Right lung (tissue), 10 donors: ENCODE measurements at places on chromosomes 6 and 20.

- peak; percentile 17 for DNase-seq
Observed at GRCh38 chr6:12968839-12969558, 252.4 kb downstream of the PHACTR1 start.

DNA sequence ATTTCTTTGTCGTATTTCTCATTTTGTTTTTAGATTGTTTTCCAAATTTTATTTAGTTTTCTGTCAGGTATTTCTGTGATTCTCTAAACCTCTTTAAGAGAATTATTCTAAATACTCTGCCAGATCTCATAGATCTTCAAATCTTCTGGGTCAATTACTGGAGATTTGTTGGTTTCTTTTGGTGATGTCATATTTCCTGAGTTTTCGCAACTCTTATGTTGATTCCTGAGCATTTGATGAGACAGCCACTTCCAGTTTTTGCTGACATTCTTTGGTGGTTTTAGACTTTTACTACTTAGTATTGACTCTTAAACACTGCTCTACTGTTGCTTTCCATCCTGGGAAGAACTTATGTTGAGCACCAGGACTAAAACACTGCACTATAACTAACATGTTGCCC, 21.9 kb downstream of the ADGB start:
- DNase-seq: no peak

GRCh38 chr6:35294308-35294945, 3.2 kb upstream of the DEF6 start:
- DNase-seq: no peak

DNA sequence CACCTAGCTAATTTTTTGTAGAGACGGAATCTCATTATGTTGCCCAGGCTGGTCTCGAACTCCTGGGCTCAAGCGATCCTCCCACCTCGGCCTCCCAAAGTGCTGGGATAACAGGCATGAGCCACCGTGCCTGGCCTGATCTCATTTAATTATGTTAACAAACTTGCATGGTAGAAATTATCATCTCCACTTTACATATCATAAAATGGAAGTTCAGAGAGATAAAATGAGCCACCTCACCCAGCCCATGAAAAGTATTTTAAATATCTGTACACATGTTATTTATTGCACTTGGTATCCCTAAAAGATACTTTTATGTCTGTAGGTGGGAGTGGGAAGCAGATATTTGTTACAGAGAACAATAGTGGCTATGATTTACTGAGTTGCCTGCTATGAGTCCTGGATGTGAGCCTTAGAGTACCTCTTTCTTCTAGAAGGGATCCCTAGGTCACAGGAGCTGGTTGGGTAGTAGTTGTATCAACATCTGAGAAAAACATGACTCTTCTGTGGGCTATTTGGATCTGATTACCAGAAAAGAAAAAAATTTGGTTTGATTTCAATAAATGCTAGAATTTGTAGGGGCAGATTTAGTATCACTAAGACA, 52.4 kb upstream of the EIF2S2 start:
- no peak for DNase-seq

DNA sequence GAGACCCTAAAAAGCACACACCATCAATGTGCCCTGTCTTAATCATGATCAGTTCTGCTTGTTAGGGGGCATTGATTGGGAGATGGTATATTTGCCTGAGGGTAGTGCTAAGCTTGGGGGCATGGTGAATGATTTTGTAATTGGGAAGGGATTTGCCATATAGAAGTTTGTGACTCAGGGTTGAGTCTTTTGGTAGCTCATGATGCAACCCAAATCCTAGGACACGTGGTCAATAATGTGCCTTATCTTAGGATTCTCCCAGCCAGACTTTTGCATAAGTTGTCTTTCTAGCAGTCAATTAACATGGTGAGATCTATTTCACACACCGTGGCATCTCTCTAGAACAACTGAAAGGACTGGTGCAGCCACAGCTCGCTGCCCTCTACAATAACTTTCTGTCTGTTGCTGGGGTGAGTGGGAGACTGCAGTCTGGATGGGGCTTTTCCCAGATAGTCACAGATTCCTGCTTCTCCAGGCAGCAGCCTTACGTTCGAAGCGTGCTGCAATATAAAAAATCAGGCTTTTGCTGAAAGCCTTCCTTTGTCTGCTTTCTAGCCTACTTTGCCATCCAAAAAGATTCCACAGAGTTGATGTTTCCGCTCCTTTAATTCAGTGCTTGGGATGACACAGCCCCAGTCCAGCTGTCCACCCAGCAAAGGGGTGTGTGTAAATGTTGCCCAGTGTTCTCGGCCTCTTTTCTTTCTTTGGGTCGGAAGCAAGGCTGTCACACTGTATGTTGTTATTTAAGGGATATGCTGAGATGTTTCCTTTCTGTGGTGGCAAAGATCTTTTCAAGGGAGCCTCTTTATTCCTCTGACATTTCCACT, 58.9 kb downstream of the ID4 start:
- DNase-seq: no peak

GRCh38 chr6:138569970-138570724, 70.9 kb upstream of the NHSL1 start:
- DNase-seq: no peak

GRCh38 chr6:81158956-81159355, 593.5 kb downstream of the TENT5A start:
- DNase-seq: no peak

DNA sequence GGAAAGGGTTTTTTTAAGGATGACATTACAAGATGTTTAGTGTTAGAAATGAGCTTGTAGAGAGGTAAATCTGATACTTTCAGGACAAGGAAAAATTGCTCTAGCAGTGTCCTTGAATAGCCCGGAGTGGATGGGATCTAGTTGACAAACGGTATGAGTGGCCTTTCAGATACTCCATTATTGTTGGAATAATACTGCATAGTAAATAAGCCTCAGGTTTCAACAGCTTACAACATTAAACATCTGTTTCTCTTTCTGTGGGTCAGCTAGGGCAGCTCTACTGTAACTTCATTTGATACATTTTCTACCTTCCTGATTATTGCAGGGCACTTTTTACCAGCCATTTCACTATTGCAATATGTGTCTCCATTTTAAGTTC, 118.0 kb downstream of the B3GAT2 start:
- DNase-seq: no peak

GRCh38 chr6:71675386-71675785, 211.0 kb upstream of the RIMS1 start:
- no peak for DNase-seq

DNA sequence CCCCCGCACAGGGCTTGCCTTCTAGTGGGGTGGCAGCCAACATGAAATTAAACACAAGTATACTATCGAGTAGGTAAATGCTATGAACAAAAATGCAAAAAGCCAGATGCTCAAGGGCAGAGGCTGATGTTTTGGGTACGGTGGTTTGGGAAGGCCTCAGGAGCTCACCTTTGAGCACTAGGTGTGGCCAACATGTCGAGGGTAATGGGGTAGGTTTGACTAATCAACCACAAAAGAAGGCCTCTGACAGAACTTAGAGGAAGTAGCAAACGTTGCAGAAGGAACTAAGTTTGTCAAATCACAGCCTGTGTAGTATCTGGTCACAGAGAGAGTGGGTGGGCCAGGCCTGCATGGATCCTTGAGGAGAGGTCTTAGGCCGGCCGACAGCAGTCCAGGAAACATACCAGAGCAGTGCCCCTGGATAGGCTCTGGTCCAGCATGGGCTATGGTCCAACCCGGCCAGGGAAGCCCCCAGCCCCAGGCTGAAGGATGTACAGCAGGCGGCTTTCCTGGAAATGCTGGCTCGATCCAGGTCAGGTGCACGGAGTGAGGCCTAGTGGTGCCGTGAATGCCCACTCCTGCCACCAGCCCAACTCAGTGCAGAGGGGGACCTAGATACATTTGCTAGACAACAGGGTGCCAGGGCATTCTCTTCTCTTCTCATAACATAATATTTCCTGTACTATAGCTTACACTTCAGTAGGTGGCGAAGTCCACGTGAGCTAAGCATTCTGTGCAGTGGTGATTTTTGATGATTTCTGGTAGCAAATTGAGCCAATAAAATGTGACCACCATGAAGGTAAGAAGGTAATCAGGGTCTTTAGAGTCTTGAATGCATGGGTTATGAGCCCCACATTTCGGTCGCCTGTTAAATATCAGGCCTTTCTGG, 56.3 kb upstream of the CD93 start:
- no peak for DNase-seq

GRCh38 chr20:49455691-49456090, 26.8 kb downstream of the KCNB1 start:
- no peak for DNase-seq

GRCh38 chr20:2518558-2518957, 9.8 kb upstream of the ZNF343 start:
- no peak for DNase-seq

DNA sequence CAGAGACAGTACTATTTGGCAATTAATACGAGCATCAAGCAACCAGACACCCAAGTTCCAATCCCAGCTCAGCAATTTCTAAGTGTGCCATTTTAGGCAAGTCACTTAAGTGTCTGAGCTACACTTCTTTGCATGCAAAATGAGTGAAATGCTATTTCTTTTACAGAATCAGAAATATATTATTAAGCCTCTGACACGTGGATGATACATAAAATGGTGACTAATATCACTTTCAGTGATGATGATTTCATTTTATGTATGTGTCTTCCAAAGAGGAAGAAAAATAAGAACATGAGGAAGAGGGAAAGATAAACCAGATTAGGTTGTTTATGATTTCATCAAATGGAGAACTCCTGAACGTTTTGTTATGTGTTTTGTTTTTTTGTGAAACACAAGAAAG, 158.6 kb downstream of the TSHZ2 start:
- no peak for DNase-seq

- no peak for DNase-seq
Observed at GRCh38 chr20:48962976-48963771, 41.7 kb downstream of the ARFGEF2 start.

- DNase-seq: no peak
Observed at GRCh38 chr6:95127261-95127660, 450.1 kb upstream of the MANEA start.

DNA sequence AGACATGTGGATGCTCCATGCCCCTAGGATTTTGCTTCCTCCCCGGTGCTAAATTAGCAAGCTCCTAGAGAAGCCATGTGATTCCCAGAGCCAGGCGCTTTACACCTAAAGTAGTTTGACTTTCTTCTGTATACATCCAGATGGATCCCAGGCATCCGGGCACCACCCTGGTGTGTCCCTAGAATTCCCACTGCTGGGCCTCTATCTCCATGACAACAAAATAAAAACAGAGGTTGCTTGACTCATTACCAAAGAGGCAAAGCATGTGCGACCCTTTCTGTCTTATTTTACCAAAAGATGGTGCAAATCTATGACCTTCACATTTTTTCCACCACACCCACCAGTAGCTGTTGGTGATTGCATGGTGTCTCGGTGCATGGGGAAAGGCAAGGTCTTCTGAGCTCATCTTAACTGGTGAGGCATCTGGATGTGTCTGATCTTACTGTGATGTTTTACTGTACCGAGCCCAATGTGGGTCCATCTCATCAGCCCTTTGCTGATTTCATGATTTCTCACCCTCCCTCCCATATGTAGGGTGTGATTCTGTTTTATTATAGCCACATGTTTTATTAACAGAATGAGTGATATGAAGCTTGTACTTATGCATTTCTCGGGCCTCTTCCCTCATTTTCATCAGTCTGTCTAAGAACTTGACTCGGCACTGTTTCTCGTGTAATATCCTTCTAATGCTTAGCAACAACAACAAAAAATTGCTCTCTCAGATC, 27.4 kb upstream of the VAPB start:
- no peak for DNase-seq

GRCh38 chr6:81253821-81254220, 498.7 kb downstream of the TENT5A start:
- DNase-seq: no peak

DNA sequence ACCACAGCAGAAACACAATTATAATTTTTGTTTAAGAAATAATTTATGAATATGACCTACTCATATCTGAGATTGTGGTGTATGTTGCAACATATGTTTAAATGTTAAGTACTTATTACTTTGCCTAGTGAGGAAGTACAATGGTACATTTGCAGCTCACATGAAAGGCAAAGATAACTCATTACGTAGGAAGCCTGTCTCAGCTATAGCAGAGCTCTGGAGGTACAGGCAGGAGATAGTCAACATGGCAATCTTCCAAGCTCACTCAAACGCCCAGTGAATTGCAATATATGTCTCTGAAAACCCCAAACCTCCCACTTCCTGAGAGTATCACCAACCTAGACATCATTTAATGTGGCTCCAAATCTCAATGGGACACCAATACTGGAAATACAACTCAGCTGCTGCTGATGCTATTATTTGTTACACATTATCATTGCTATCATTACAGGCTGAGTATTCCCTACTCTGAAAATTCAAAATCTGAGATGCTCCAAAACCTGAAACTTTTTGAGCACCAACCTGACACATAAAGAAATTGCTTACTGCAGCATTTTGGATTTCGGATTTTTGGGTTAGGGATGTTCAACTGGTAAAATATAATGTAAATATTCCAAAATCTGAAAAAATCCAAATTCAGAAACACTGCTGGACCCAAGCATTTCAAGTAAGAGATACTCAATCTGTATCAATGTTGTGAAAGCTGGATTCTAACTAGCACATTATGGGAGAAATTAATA, 25.1 kb upstream of the GSTA4 start:
- DNase-seq: no peak

GRCh38 chr6:28770732-28771131, 153.1 kb downstream of the TRIM27 start:
- no peak for DNase-seq

DNA sequence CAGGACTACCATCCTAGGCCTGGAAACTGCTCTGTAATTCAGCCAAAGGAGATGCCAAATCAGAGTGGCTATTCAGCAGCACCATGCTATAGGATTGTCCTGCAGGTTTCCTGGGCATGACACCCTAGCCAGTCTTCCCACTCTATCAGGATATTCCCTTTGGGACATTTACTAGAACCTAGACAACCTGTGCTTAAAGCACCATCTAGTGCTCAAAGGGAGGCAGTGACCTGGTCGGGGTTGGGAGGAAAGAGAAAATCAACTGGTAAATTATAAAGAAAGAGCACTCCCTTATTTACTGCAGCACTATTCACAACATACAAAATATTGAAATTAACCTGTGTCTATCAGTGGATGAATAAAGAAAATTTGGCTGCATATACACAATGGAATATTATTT, 67.2 kb upstream of the SMLR1 start:
- DNase-seq: no peak

- peak; percentile 51 for DNase-seq
Observed at GRCh38 chr6:126804332-126805064, 314.0 kb upstream of the RSPO3 start.

DNA sequence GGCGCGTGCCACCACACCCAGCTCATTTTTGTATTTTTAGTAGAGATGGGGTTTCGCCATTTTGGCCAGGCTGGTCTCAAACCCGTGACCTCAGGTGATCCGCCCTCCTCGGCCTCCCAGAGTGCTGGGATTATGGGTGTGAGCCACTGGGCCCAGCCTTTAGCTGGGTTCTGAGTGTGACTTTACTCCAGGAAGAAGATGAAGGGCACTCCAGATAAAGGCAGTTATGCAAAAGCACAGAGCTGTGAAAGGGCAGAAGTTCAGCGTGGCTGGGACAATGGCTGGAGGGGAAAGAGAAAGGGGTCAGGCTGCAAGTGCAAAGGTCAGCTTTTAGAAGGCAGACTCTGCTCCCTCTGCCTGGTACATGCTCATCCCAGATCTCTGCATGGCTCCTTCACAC, 39.7 kb downstream of the MAP3K5 start:
- no peak for DNase-seq

GRCh38 chr6:114096561-114097172, 125.7 kb upstream of the HDAC2 start:
- no peak for DNase-seq
